NCI-H1092 (cell line): ENCODE measurements at places on chromosomes 16 and 17.

DNA sequence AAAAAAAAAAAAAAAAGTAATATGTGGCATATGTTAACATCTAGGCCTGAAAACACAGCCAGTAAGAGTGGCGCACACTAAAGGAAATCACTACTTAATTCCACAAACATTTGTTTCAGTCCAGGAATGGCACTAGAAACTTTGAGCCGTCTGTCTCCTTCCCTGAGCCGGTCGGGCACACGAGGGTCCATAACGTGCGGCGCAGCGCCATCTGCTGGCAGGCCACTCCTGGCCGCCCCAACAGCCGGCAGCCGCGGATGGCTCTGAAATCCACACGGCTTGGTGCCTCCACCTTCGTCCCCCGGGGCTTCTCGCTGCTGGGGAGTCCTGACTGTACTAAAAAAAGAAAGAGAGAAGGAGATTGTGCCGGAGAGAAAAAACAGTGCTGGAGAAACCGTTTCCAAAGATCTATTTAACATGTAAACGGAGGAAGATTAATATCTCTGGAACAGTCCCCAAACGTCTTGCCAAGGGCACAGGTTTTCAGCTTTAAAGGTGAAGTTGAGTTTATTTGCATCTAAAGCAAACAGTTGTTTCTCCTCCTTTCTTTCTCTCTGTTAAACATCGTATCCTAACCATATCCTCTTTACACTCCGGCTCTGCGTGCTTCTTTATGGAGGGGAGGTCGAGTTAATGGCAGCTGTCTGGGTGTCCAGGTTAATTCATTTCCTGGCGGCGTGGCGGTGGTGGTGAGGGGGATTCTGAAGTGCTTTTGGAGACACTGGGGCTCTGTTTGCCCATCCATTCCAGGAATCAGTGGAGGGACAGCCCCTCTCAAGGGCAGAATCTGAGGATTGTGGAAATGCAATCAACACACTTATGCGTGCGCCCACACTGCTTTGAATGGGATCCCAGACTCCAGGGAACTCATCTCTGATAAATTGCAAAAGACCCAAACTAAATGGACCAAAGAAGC, 611.3 kb upstream of the SALL1 start:
- DNase-seq, result peak; percentile 84

DNA sequence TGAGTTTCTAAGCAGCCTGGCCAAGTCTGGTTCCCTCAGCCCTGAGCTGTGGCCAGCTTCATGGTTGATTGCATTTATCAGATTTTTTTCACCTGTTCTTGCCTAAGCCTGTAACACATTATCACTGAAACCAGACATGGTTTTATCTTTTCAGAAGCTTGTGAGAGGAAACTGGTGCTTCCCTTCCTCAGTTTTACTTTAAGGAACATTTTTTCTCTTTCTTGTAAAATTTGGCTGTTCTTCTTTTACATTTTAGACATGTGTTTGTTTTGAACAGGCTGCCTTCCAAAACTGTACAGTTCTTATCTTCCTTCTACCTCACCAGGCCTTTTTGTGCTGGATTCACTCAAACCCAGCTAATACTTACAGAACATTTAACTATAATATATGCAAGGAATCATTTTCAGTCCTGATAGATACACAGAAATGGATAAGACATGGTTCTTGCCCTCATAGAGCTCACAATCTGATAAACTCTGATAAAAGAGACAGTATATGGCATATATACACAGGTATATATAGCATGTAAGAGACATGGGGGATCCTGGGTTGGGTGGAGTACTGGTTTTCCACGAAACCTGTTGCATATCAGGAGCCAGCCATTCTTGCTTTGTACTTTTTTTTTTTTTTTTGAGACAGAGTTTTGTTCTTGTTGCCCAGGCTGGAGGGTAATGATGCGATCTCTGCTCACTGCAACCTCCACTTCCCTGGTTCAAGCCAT, 44.5 kb downstream of the ZNRF1 start:
- peak; percentile 15 for DNase-seq

DNA sequence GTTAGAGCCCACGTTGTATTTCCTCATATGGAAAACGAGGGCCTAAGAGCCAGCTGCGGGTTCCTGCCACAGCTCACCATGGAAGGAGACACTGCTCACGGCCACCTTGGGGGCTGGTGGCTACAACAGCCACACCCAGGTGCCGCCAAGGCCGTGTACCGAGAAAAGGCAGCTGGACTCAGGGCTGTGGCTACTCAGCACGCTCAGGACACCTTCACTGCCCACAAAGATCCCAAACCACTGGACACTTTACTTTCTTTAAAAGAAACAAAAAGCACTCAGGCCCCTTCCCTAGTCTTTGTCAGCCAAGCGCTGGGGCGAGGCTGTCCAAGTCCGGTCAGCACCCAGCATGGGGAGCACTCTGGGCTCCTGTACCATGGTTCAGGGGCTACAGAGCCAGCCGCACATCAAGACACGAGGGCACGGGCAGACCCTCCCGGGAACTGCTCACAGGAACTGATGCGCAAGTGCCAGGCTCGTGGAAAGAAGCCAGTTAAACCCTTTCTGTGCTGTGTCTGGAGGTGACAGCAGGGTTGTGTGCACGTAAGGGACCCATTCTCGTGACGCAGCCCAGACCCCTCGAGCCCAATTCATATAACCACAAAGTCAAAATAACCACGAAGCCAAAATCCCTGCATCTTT, 18.5 kb downstream of the SLC16A3 start:
- no peak for DNase-seq

GRCh38 chr17:65750631-65751115, 189.2 kb upstream of the AXIN2 start:
- DNase-seq, result peak; percentile 55

- DNase-seq, result no peak
Measured at GRCh38 chr16:19722269-19722952, 4.3 kb downstream of the IQCK start.

- DNase-seq, result peak; percentile 69
Measured at GRCh38 chr17:41648411-41649195, 24.2 kb upstream of the KRT17 start.

DNA sequence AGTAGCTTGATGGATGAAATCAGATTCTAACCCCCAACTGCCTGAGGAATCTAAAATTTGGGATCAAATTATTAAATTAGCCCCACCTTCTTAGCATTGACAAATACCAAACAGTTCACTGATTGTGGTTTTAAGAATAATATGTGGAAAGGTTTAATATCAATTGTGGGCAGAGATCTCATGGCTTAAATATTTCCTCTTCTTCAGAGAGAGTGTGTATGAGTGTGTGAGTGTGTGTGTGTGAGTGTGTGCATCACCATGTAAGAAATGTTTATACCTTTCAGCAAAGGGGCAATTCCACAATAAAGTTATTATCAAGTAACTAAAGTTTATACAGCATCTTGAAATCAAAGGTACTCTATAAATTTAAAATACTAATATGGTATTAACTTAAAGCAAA, 3.2 kb downstream of the SMURF2 start:
- DNase-seq, result no peak

DNA sequence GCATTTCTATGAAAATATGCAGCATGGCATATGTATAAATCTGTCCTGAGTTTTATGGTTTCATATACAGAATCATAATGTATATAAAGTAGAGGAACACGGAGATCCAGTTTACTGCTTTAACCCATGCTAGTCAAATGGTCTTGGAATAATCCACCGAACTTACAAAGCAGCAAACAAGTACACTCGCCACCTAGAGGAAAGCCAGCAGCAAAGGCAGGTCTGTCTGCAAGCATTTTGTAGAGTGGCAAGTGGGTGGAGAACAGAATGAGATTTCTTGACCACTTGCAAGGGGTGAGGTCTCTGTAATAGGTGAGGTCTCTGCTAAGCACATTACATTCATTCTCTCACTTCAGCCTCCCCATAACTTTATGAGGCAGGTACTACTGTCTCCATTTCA, 308.3 kb downstream of the CA10 start:
- no peak for DNase-seq

DNA sequence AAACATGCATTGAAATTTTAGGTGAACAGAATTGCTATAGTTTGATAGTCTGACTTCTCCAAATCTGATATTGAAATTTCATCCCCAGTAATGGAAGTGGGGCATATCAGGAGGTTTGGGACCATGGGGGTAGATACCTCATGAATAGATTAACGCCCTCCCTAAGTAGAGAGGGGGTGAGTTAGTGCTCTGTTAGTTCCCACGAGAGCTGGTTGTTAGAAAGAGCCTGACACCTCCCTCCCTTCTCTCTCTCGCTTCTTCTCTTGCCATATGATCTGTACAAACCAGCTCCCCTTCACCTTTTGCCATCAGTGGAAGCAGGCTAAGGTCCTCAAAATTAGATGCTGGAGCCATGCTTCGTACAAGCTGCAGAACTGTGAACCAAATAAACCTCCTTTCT, 78.8 kb downstream of the BRIP1 start:
- DNase-seq, result no peak

- DNase-seq, result no peak
Measured at GRCh38 chr17:19703106-19703827, 13.1 kb downstream of the SLC47A2 start.

DNA sequence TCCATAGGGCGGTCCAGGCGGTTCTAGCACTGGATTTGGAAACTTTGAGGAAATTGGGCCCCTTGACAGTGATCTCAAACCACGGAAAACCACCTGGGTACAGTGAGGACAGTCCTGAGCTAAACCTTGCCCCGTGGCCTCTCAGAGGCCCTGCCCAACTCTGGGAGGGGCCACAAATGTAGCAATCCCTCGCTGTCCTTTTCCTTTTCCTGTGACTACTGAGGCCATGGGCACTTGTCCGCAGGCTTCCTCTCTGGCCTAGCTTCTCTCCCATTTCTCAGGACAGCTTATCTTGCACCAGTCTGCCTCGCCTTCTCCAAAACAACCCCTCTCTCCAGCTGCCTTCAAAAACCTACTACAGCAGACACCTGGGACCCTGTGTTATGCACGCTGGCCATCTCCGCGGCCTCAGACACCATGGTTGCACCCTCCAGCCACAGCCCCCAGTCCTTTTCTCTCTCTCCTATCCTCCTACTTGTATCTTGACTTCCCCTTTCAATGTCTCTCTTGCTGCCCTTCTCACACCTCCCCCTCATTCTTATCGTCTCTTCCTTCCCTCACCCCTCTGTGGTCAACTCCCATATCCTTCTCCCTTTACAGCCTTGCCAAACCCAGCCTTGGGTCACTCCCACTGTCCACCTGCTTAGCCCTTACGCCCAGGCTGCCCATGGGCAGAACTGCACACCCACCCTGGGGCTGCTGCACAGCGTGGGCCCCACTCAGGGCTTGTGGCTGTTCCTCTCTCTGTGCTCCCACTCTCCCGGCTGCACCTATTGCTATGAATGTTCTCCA, 7.6 kb downstream of the SCPEP1 start:
- DNase-seq, result no peak

DNA sequence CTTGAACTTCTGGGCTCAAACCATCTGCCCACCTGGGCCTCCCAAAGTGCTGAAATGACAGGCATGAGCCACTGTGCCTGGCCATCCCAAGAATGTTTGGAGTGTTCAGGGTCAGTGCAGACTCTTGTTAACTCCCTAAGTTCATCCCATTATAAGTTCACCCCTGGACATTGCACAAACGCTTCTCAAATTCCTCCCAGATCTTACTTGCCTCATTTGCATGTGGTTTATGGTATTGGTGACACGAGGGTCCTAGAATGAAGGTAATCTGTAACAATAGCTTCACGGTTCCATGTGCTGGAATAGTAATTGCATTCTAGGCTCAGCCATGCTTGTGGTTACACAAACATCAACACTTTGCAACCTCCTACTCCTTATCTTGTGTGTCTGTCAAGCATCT, 5.0 kb upstream of the CCDC42 start:
- no peak for DNase-seq

GRCh38 chr17:31099016-31099415, 4.2 kb downstream of the NF1 start:
- DNase-seq, result no peak

- no peak for DNase-seq
Measured at GRCh38 chr17:36057911-36058310, 6.2 kb upstream of the CCL18 start.

DNA sequence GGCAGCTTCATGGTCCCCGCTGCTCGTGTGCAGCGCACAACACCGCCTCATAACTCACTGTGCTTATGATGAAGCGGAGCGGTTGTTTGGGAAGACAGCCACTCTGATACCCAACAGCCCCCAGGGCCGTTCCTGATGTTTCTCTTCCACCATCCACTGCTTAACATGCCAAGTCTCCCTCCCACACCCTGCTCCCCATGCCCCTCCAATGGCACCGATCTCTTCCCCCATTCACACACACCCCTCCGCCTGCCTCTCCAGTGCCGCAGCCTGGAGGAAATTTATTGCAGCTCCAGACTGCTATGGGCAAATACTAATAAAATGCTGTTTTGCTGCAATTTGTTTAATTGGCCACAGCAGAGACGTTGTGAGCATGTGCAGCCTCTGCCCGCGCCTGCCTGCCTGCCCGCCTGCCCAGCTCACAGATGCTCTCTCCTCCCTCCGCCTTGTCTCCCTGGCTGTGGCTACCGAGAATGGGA, 80.3 kb upstream of the LHX1 start:
- no peak for DNase-seq

- peak; percentile 29 for DNase-seq
Measured at GRCh38 chr17:29568331-29569244, at the start of gene TP53I13. Gene TP53I13, plus strand, starts transcription at chr17:29568701. Its CDS starts 58 bp downstream, at chr17:29568759.

DNA sequence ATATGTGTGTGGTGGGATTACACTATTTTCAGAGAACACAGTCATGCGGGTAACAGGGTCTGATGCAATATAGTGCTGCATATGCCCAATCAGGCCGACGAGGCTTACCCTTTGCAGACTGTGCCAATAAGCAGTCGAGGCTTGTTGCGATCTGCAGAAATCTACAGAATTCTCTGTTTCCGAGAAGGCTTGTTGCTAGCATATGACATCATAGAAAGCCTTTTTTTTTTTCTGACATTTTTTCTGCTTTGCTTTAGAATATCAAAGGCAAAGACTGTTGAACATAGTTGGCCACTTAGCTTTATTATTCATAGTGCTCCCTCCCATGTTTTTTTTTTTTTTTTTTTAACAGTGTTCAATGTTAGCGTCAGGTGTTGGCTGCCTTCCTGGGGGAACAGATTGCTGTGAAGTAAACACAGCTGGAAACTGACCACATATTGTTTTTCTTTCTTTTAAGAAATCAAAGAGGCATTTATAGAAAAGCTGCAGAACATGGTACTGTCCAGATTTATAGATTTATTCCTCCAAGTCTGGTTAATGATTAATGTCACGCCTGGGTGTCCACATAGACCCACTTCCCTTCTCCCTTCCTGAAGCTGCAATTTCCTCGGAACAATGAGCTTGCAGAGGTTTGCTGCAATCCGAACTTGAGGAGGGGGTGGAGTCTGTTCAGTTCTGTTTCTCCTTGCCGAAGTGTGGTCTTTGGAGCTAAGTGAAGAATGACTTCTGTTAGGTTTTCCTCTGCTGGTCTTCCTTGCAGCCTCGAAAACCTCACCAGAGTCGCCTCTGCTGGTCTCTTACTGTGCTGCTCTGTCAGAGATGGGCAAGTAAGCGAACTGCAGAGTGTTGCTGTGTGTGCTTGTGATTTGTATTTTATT, 87.3 kb downstream of the MAP2K6 start:
- peak; percentile 76 for DNase-seq

DNA sequence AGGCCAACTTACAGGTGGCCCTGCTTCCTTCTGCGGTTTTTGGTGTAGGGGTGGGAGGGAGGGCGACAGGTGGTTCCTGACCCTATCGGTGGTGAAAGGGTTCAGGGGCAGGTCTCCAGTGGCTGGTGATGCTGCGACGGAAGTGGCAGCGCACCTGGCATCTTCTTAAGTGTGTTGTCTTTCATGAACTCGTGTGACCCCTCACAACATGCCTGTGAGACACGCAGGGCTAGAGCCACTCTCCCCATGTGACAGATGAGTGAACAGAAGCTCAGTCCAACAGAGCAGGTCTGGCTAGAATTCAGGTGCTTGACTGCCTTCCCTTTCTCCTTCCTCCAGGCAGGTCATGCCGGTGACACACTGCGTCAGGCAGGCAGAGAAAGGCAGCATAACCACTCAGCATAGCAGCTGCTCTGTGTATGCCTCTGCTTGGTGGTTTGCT, 8.0 kb downstream of the TNFAIP1 start:
- DNase-seq, result no peak

- no peak for DNase-seq
Measured at GRCh38 chr17:1192911-1193699, 13.3 kb upstream of the ABR start.
